Activated CD8-positive, alpha-beta T cell treated with anti-CD3 and anti-CD28 coated beads, Interleukin-2, amount 10 ng/mL, durations not matched to agents 7 days and 5 days (primary cell): ENCODE measurements at places on chromosomes 11 and 22. TPM values are rescaled to one million over a fixed set of nuclear protein-coding genes. Genes with fewer than 3 reads are reported as not detected.

OR4D5 gene
- total RNA-seq = not detected

SGSM1 gene
- not detected for total RNA-seq

MTNR1B gene
- not detected for total RNA-seq

ANGPTL5 gene
- not detected for total RNA-seq

C11orf91 gene
- not detected for total RNA-seq

MS4A6E gene
- not detected for total RNA-seq

ADAMTS8 gene
- total RNA-seq = not detected

KCTD17 gene
- 35.9 TPM for total RNA-seq

OR4B1 gene
- total RNA-seq = not detected

MRGPRF gene
- total RNA-seq = not detected

DNA sequence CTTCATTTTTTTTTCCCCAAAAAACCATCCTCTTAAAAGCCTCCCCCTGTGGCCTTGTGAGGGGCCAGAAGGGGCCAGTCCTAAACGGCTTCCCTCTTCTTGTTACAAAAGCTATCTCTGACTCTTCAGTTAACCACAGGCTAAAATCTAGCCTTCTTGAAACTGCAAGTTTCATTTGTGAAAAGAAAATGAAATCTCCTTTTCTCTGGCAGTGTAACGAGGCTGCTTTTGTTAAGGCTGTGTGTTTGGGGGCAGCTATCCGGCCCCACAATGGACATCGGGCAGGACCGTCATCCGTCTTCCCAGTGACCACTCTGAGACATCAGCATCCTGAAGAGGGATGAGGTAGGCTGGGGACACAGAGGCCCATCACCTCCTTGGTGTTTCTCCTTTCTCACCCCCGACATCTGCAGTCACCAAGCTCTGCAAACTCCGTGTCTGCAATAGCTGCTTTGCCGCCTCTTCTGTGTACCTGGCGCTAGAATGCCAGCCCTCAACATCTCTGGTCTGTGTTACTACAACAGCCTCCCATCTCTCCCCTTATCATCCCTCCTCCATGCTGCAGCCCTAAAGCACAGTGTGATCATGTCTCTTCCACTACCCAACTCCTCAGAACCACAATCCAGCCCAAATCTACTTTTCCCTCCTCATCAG is 94.0 kb downstream of the RCN1 start:
- DNase-seq = no peak

DNA sequence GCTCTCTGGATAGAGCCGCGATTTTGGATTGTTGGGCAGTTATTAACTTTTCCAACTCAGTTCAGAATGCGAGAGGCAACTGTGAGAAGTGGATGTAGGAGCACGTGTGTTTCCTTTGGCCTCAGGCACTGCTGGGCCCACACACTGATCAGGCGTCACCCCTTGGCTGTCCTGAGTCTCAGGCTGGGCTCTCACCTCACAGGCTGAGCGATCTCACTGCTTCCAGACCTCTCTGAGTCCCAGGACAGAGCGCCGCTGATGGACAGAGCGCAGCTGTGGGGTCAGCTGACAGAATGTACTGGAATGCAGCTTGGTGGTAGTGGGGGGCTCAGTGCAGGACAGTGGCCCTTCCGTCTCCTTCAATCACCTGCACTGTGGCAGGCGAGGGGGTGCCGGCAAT is 516.2 kb downstream of the TBC1D22A start:
- no peak for DNase-seq

DNA sequence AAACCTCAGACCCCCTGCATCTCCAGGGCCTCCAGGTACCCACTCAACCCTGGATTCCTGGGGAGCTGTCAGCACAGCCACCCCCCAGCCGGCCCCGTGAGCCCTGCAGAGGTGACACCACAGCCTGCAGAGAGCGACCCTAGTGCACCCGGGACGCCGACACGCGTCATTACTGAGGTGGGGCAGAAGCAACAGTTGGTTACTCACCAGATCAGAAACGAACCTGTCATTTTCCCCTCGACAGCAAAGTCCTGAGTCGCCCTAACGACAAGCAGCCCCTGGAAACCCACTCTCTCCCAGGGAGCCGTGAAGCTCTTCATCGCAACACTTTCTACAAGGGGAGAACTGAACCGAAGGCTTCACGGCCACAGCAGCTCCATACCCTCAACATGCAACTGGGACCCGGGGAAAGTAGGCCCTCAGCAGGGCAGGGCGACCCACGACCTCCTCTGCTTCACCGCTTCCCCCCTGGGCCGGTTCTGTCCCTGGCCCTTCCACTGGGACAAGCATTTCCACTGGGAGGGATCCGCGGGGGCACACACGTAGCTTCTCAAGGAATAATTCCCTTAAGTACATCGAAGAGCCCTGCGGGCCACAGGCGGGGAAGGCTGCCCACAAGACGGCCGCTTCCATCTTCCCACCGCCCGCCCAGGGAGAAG is 1.6 kb downstream of the BRD1 start:
- peak; percentile 78 for DNase-seq

DNA sequence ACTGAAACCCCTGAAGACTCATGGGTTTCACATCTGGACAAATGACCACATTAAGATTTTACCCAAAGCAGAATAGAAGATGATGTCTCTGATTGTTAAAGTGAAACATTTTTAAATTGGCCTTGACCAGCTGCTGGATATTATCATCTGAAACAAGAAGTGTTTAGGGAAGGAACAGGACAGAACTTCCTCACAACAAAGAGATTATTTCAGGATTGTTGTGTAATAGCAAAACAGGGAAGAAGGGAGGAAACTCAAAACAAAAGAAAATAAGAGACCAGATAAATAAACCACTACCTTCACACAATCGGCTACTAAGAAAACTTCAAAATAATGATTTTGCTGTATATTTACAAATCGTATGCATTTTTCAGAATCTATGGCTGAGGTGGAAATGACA is 319.2 kb upstream of the API5 start:
- no peak for DNase-seq

DNA sequence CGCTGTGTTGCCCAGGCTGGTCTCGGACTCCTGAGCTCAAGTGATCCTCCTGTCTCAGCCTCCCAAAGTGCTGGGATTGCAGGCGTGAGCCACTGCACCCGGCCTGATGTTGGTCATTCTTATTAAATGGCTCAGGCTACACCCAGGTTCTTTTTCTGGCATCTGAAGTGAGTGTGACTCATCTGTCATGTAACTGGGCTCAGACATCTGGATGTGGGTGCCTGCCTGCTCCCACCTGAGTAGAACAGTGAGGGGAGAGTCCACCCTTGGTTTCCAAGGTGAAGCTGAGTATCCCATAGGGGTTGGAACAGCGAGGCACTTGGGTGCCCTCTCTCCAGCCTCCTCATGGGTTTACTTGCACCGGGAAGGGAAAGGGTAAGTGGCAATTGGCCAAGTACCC is 36.7 kb upstream of the EIF3D start:
- no peak for DNase-seq

DNA sequence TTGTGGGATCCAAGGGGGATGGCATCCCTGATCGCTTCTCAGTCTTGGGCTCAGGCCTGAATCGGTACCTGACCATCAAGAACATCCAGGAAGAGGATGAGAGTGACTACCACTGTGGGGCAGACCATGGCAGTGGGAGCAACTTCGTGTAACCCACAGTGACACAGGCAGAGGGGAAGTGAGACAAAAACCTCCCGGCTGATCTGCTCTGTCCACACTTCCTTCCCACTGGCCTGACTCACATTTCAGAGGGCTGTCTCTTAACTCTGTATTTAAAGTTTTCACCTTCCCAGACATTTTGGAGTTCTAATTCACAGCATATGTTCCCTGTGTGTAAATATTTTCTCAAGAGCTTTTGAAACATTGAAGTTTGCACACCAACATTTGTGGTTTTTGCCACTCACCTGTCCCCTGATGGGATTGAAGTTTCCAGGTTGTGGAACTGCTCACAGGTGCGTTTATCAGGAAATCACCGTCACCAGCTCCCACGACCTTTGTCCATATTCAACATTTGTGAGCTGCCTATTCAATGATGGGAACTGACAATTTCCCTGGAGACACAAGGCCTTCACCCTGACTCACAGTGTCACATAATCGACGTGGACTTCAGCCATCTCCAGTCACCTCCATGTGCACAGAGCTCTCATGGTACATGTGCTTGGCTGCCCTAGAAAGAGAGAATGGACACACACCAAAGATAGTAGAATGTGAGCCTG is 99.2 kb downstream of the VPREB1 start:
- no peak for DNase-seq

- DNase-seq = no peak
Observed at GRCh38 chr11:9066433-9066925, 24.9 kb downstream of the SCUBE2 start.

GRCh38 chr11:20161923-20162744 is 1.9 kb upstream of the DBX1 start:
- DNase-seq = no peak

GRCh38 chr11:2287091-2287490 is 14.6 kb downstream of the C11orf21 start:
- DNase-seq = no peak

DNA sequence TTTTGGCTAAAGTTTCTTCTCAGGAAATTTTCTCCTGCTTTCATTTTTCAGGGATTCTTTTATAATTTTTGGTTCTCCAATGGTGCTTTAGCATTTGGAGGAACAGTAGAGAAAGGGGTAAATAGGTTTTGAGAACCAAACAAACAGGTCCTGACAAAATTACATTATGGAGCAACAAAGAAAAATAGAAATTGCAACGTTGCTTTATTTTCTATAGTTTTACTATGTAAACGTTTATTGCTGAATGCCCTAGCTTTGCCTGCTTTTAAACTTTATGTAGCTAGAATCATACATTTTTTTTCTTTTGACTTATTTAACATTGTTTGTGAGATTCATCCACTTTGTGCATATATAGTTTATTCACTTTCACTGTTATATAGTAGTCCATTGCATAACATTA is 43.8 kb upstream of the OR5P2 start:
- no peak for DNase-seq

DNA sequence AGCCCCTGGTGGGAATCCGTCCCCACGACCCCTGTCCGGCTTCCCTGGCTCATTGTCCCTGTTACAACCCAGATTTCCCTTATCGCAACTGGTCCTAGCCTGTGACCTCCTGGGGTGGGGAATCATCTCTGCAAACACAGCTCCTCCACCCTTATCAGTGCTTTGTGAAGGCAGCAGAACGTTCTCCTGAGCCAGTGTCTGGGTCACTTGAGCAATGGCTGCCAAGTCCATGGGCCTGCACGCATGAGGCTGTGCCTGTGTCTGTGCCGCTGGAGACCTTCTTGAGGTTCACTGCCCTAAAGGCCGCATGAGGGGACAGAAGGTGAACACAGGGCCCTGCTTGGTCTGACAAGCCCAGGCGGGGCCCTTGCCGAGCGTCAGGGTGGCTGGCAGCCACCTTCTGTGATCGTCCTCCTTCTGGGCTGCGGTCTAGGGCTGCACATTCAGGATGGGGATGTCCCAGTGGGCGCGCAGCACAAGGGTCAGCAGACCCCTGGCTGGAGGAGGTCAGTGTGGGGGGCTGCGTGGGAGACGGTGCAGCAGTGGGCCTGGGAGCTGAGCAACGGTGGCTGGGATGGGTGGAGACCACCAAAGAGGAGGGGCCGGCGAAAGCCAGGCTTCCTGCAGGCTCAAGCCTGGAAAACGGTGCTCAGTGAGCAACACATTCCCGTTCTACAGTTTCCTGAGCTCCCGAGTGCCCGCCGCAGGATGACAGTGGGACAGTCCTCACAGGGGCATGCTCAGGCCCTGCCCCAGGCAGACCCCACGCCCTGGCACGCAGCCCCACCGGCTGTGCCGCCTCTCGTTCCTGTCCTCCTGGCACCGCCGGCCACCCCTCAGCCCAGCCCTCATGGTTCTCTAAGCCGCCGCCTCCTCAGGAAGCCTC is 74.1 kb downstream of the CDKN1C start:
- DNase-seq = no peak

GRCh38 chr22:25953919-25954318 is 211.9 kb downstream of the MYO18B start:
- no peak for DNase-seq

DNA sequence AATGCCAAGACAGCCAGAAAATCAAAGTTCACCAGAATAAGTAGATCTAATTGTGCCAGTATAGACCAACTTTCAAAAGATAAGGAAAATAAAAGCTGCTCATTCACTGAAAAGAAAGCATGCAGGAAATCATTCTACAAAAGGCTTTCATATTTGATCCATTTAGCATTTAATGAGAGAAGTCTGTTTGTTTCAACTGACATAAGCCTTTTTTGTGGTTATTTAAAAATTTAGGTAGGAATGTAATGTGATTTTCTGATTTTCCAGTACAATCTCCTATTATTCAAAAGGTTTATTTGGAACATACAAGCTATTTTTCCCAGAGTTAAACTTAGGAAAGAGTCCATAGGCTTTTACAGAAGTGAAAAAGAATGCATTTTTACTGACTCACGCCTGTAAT is 92.7 kb downstream of the SBF2 start:
- DNase-seq = no peak

- no peak for DNase-seq
Observed at GRCh38 chr22:50224071-50224470, 20.8 kb downstream of the TUBGCP6 start.

DNA sequence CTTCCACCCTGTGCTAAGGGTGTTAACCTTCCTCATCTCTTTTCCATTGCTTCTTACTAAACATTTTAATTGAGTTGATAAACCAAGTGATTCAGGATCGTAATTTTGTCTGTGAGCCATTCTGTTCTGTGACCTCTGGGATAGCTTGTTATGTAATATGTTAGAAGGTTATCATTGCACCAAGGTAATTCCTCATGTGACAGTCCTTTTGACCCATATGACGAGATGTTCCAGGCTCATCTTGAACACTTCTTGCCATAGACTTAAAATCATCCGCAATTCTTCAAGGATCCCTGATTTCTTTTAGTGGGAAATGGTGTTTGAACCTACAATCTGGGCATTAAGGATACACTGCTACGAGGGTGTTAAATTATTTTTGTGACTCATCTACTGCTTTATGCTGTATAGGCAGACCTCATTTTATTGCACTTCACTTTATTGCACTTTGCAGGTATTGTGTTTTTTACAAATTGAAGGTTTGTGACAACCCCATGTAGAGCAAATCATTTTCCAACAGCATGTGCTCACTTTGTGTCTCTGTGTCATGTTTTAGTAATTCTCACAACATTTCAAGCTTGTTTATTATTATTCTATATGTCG is 19.0 kb upstream of the MPZL2 start:
- DNase-seq = no peak

GRCh38 chr11:74710281-74710938 is 20.8 kb downstream of the CHRDL2 start:
- DNase-seq = no peak

- DNase-seq = no peak
Observed at GRCh38 chr11:29125606-29126005, 891.2 kb downstream of the KCNA4 start.
